Endothelial cell (in vitro differentiated cells): ENCODE measurements at places on chromosomes 13 and 19. TPM values are rescaled to one million over a fixed set of nuclear protein-coding genes. Genes with fewer than 3 reads are reported as not detected.
A peak's percentile ranks its signal among the peaks of the same experiment; 100 is the strongest.

TMTC4 gene
- total RNA-seq = 40.1 TPM

COMP gene
- not detected for total RNA-seq

CEACAM20 gene
- total RNA-seq = not detected

KIRREL2 gene
- total RNA-seq = 1.8 TPM

TMPRSS9 gene
- not detected for total RNA-seq

CCDC194 gene
- total RNA-seq = 2.7 TPM

SBSN gene
- 0.18 TPM for total RNA-seq

CACNG7 gene
- total RNA-seq = 0.51 TPM

GRCh38 chr13:31663880-31664585 is 75.3 kb upstream of the RXFP2 start:
- H3K4me3 ChIP-seq = no peak overlapping the region
- no peaks in the 10 kb centered on the region for H3K4me1 ChIP-seq
- no peaks in the 10 kb centered on the region for H3K36me3 ChIP-seq
- H3K27ac ChIP-seq = no peak overlapping the region
- no peaks in the 10 kb centered on the region for H3K27me3 ChIP-seq

DNA sequence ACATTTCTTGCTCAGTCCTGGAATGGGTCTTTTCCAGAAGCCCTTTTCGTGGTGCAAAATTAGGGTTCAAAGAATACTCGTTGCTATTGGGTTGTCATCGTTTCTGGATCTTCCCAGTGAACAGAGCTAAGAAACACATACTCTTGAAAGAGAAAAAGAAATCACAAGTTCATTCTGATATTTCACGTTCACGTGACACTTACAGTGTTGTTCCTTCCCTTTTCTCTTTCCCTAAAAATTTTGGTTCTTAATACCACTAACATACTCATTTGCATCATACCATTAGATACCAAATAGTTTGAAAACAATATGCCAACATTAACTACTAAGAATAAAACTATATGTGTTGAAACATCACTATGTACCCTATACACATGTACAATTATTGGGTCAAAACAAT is 13.4 kb upstream of the GTF2F1 start:
- no peak for DNase-seq
- H3K27me3 ChIP-seq = peaks cover 4% of the 10 kb centered on the region
- no peaks in the 10 kb centered on the region for H3K36me3 ChIP-seq
- H3K27ac ChIP-seq = no peak overlapping the region

GRCh38 chr13:72523593-72523992 is 203.8 kb downstream of the MZT1 start:
- DNase-seq = no peak
- no peak overlapping the region for H3K4me3 ChIP-seq
- peaks cover 17% of the 10 kb centered on the region for H3K4me1 ChIP-seq

- H3K27ac ChIP-seq = peak overlapping the region; percentile 53
- H3K4me1 ChIP-seq = peaks cover 22% of the 10 kb centered on the region
- peak; percentile 42 for DNase-seq
- H3K4me3 ChIP-seq = peak overlapping the region; percentile 28
Observed at GRCh38 chr19:14440049-14440448, 6.9 kb downstream of the PKN1 start.

- peaks cover 13% of the 10 kb centered on the region for H3K4me1 ChIP-seq
- H3K27ac ChIP-seq = peak within 1 kb of the TSS; percentile 95
- DNase-seq = peak; percentile 99
- H3K27me3 ChIP-seq = peaks cover 14% of the 10 kb centered on the region
Observed at GRCh38 chr19:43754503-43755255, at the start of gene SMG9. TSS of gene SMG9 (minus strand) at chr19:43754962. CDS start at chr19:43750741, 4,221 bp downstream.

DNA sequence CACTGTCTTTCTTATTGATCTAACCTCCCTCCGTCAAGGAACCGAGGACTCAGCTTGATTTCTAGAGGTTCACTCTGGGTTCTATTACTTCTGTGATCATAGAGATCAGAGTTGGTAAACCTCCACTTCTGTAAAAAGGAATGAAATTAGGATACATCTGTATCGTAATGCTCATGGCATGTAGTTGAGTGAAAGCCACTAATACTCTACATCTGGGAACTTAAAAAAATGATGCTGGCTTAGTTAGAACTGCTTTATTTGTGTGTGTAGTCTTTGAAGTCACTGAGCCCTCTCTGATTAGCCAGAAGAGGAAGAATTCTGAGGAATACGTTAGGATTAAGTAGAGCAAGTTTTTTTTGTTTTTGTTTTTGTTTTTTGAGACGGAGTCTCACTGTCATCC is 140.8 kb downstream of the GGACT start:
- no peak overlapping the region for H3K4me3 ChIP-seq
- peaks cover 9% of the 10 kb centered on the region for H3K4me1 ChIP-seq
- no peak overlapping the region for H3K27ac ChIP-seq
- peaks cover 18% of the 10 kb centered on the region for H3K36me3 ChIP-seq

GRCh38 chr13:110874508-110874960 is 40.3 kb downstream of the ANKRD10 start:
- H3K4me3 ChIP-seq = peak overlapping the region; percentile 89
- DNase-seq = peak; percentile 76
- peaks cover 5% of the 10 kb centered on the region for H3K27me3 ChIP-seq
- peak overlapping the region; percentile 80 for H3K27ac ChIP-seq
- peaks cover 20% of the 10 kb centered on the region for H3K4me1 ChIP-seq

DNA sequence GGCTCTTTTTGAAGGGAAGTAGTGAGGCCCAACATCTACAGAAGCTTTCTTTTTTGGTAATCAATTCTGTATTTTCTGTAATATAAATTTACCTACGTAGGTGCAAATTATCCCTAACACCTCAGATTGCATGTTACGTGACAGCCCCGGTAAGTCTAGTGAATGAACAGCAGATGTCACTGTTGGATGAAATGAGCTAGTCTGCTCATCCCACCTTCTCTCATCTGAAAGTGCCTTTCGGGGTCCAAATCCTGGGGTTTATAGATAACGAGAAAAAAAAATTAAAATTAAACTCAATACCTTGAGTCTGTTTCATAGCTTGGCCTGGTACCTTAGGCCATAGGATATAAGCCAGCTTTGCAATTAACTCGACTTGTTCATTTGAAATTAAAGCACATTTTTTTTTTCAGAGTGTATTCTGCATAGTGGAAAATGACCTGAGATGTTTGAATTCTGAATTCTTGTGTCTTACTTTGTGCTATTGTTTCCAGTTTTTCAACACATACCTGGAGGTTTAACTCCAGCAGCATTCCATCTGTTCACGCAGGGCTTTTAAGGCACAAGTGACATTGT is 548.2 kb downstream of the GPC5 start:
- H3K36me3 ChIP-seq = no peaks in the 10 kb centered on the region
- H3K27ac ChIP-seq = no peak overlapping the region
- DNase-seq = peak; percentile 12
- H3K4me3 ChIP-seq = no peak overlapping the region
- no peaks in the 10 kb centered on the region for H3K4me1 ChIP-seq

DNA sequence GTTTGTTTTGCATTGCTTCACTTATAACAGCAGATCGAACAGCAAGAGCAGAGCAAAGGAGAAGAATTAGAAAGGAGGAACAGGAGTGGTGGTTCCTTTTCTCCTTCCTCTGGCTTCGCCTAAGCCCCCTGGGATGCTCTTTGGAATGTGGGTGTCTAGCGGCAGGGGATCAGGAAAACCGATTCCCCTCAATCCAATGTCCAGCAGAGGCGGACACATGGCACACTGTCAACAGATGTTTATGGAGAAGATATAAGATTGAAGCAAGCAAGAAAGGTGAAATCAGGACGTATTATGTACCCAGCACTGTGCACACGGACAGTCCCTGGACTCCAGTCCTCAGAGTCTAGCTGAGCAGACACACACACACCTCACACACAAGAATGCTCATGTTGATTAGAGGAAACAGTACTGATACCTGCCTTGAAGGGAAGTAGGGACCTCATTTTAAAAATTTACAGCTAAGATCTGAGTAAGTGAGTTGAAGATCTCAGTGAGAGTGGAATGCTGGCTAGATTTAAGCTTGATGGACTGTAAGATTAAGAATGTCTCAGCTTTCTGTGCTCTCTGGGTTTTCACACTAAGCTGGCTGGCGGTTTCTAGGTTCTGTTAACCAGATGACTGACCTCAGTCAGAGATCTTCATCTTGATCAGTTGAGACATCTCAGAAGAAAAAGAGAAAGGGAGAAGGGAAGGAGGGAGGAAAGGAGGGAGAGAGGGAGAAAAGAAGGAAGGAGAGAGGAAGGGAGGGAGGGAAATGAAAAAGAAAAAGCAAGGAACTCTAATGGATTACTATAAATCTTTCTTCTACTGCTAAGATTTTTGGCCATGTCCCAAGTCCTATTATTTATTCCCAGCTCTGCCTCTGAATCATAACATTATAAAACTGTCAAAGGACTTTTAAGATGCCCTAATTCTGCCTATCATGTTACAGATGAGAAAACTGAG is 44.8 kb downstream of the FLT1 start:
- H3K4me3 ChIP-seq = peak overlapping the region; percentile 80
- peaks cover 21% of the 10 kb centered on the region for H3K27me3 ChIP-seq
- peaks cover 73% of the 10 kb centered on the region for H3K36me3 ChIP-seq
- DNase-seq = no peak

GRCh38 chr19:49205114-49205513 is 47.5 kb downstream of the TRPM4 start:
- H3K27ac ChIP-seq = no peak overlapping the region
- H3K36me3 ChIP-seq = peaks cover 47% of the 10 kb centered on the region
- DNase-seq = no peak
- no peak overlapping the region for H3K4me3 ChIP-seq
- H3K4me1 ChIP-seq = peaks cover 7% of the 10 kb centered on the region

GRCh38 chr13:77013853-77014542 is 13.0 kb downstream of the FBXL3 start:
- peaks cover 13% of the 10 kb centered on the region for H3K36me3 ChIP-seq
- no peak overlapping the region for H3K4me3 ChIP-seq
- DNase-seq = no peak
- H3K27ac ChIP-seq = no peak overlapping the region
- no peaks in the 10 kb centered on the region for H3K4me1 ChIP-seq

GRCh38 chr13:58191754-58192153 is 560.2 kb downstream of the PCDH17 start:
- no peak for DNase-seq
- no peaks in the 10 kb centered on the region for H3K36me3 ChIP-seq
- no peak overlapping the region for H3K4me3 ChIP-seq
- H3K4me1 ChIP-seq = peaks cover 7% of the 10 kb centered on the region
- H3K27ac ChIP-seq = peak overlapping the region; percentile 30
- no peaks in the 10 kb centered on the region for H3K27me3 ChIP-seq
